ENCODE measurements at places on chromosomes 4 and X.

DNA sequence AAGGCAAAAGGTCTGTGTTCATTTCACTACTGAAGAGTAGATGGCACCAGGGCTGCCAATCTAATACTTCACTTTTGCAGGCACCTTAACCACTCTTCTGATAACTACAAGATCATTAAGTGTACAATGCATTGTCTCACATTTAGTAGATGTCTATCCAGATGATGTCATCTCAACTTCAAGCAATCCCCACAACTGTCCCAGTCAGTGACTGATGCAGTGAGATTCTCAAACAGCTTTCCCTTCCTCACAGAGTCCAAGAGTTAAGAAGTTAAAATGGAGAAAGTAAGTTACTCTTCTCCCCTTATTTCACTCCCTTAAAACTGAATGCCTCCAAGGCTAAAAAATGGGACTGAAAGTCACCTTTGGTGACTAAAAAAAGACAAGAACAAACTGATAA, 10.7 kb downstream of the AP1S2 start:
- no peak for DNase-seq

- DNase-seq = no peak
Measured at GRCh38 chrX:47191331-47191730, 2.3 kb upstream of the UBA1 start.

DNA sequence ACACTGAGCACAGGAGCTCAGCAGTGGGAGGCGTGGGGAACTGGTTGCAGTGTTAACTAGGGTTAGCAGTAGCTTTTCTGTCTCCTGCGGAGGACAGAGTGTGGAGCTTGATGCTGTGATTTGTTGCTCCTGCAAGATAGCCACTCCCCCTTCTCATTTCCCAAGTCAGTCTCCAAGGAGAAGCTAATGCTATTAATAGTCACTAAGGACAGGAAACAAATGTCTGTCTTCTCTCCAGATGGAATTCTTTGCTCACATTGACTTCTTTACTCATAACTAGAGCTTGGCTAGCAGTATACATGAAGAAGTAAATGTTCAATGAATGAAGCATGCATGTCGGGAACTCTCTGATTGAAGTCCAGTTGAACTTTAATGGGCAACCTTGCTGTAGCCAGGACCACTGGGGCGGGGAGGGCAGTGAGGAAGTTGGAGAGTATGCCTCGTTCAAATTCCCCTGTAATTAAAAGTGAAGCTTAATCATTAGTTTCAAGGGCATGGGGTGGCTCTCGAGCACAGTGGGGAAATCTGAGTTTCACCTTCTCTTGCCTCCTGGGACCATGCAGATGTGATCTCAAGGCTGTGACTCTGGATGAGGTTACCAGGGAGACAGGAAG, 156.6 kb upstream of the SCML1 start:
- DNase-seq = no peak

DNA sequence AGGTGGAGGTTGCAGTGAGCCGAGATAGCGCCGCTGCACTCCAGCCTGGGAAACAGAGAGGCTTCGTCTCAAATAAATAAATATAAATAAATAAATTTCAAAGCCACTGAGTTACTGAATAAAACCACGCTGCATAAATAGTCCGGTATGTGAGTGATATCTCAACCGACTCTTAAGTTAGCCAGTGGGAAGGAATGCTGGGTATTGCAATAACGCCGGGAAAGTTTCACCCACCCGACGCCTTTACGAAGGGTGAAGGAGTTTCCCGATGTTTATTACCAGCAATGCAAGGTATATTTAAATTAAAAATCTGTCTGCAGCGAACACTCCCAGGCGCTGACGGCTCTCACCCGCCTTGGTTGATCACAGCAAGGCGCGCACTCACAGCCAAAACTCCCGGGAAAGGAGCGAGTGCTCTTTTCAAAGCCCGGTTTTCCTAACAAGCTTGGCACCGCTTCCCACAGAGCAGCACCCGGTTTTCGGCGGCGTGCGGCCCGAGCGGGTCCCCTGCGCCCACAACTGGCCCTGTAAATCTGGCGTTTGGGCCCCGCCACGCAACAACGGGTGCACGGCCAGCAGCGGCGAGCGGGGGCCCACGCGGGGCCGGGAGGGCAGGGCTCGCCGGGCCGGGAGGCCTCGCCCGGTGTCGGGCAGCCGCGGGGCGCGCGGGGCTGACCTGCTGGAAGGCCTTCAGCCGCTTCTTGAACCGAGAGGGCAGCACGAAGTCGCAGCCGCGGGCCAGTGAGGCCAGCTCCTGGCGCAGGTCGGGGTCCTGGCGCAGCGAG, 13.7 kb downstream of the PPP2R3B start:
- DNase-seq = no peak

- DNase-seq = no peak
Measured at GRCh38 chrX:102515975-102516941, at the start of gene TMSB15A. TSS of gene TMSB15A (minus strand) at chrX:102516739.
